ENCODE measurements at places on chromosomes 4 and X. TPM values are rescaled to one million over a fixed set of nuclear protein-coding genes. Genes with fewer than 3 reads are reported as not detected.

MEPE gene
- total RNA-seq: not detected

PF4V1 gene
- not detected for total RNA-seq

DNA sequence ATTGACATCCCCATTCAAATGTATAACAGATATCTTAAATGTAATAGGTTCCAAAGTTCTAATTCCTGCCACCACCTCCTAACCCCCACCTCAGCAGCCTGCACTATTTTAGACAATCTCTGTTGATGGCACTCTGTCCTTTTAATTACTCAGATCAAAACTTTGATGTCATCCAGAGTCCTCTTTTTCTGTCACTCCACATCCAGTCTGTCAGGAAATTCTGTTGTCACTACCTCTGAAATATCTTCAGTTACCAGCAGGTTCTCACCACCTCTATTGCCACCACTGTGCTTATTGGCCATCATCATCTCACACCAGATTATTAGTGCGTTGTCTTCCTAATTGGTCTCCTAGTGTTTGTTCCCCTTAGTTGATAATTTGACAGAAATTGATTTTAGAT is 76.2 kb downstream of the PTPN13 start:
- no peak for DNase-seq

DNA sequence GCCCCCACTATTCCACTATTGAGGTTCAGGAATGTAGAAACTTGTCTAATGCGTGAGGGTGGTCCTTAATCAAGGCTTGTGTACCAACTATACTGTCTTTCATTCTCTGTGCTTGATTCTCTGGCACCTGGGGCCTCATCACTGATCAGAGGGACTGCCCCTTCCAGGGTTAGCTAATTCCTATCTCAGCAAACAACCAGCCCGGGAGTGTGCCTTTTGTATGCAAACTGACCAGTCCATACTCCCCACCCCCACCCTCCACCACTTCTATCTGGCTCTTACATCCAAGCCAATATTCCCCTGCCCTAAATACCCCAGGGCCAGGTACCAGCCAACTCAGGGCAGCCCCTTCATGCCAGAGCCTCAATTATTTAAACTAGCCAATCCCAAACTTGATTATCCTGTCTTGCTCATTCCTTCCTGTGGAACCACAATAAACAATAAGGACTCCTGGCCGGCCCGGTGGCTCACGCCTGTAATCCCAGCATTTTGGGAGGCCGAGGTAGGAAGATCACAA is 59.3 kb downstream of the FTHL17 start:
- DNase-seq: no peak

- no peak for DNase-seq
These were observed 9.8 kb downstream of the MAGED2 start for GRCh38 chrX:54817220-54817820.

DNA sequence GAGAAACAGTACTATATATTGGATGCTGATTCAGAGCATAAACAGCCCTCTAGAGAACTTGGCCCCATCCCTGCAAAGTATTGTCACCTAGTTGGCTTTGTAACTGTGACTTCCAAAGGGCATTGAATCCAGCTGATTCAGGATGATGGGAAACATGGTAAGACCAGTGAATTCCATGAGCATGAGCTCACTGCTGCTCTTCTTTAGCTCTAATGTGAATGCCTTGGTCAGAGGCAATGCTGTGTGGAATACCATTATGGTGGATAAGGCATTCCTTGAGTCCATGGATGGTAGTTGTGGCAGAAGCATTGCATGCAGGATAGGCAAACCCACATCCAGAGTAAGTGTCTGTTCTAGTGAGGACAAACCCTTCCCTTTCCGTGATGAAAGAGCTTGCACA is 365.6 kb upstream of the EDA2R start:
- no peak for DNase-seq

DNA sequence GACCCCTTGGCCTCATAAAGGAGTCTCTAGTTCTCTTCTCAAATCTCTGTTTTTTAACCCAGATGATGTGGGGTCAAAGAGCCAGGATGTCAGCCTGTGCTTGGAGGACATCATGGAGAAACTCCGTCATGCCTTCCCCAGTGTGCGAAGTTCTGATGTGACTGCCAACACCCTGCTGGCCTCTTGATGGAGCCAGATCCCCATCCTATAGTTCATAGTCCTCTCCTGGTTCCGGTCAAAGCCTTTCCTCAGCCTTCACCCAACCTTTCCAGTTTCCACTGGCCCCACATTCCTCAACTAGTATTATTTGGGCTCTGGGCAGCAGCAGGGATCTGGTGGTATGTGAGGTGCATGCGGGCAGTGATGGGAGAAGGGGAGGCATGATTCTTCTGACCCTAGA is 30.7 kb downstream of the TAF7L start:
- DNase-seq: no peak

All from natural killer cell treated with Interleukin-12 subunit alpha and Interleukin-12 subunit beta and Interleukin-15 and Interleukin-18, amount 100 ng/mL, for 72 hours (primary cell).